Endothelial cell of umbilical vein (primary cell): ENCODE measurements at places on chromosomes 2 and 18. TPM values are rescaled to one million over a fixed set of nuclear protein-coding genes. Genes with fewer than 3 reads are reported as not detected.

DAPL1 gene
- polyA plus RNA-seq = not detected in 2 replicates

UGT1A6 gene
- polyA plus RNA-seq = not detected in 2 replicates

CYS1 gene
- polyA plus RNA-seq = 0.03 TPM in 1 of 2 replicates, not detected in the other

GREB1L gene
- 0.27 and 0.41 TPM in 2 replicates for polyA plus RNA-seq

DNA sequence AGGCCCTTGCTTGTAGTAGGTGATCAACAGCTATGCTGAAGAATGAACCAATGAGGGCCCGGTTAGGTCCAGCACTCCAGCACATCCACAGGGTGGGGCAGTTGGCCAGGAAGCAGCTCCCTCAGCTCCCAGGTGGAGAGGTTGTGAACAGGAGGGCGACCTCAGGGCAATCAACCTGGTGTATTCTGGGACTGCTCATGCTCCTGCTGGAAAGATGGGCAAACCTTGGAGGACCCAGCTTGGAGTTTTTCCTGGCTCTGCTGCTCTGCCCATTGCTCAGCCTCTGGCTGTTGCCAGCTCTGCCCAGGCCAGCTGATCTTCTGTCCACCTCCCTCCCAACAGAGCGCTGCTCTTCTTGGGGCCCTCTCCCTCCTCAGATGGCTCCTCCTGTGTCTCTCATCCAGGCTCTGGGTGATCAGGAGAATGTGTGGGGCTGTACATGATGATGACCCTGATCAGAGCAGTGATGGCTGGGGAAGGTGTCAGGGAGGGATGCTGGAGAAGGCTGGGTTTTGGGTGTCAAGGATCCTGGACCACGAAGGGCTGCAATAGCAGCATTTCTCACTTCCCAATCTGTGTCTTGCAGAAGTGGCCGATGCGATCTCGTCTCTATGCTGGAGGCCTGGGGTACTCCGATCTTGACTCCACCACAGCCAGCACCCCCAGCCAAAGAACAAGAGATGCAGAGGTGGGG is 3.4 kb downstream of the TCF23 start:
- DNase-seq = no peak

DNA sequence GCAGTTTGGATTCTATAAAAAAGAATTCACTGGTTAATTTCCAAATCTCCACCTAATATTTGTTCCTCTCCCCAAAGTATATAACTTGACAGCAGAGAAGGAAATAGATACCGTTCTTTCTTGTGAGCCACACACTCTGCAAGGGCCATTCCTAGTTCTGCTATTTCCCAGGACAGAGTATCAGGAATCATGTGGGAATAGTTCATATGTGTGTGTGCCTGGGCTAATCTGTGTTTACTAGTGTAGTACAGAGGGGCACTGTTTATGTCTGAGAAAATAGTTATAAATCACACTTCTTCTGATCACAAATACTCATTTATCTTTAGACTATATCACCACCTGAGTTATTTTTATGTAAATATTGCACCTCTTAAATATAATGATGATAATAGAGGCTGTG is 296.7 kb downstream of the ARHGAP15 start:
- no peak for DNase-seq

- DNase-seq = no peak
Measured at GRCh38 chr2:70927138-70927537, 8.6 kb upstream of the ATP6V1B1 start.

GRCh38 chr2:42879913-42880737 is 87.7 kb upstream of the HAAO start:
- peak; percentile 95 for DNase-seq

- peak; percentile 25 for DNase-seq
Measured at GRCh38 chr2:102848366-102848839, 86.6 kb downstream of the TMEM182 start.

DNA sequence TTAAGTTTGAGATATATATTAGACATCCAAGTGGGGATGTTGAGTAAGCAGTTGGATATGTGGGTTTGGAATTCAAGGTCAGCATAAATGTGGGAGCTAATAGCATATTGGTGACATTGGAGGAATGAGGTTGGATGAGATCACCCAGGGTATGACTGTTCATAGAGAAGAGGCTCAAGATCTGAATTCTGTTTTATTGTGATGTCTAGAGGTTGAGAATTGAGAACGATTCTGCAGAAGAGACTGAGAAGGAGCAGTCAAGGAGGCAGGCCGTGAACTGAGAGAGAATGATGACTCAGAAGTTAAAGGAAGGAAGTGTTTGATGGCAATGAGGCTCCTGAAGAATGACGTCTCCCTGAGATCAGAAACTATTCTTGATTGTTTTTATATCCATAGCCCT is 5.9 kb downstream of the SERPINB11 start:
- DNase-seq = peak; percentile 8

GRCh38 chr2:65031341-65032018 is 24.7 kb upstream of the CEP68 start:
- peak; percentile 71 for DNase-seq

- DNase-seq = no peak
Measured at GRCh38 chr2:98477506-98477905, 32.8 kb downstream of the INPP4A start.

- DNase-seq = no peak
Measured at GRCh38 chr2:70779911-70780545, 10.4 kb downstream of the FIGLA start.

DNA sequence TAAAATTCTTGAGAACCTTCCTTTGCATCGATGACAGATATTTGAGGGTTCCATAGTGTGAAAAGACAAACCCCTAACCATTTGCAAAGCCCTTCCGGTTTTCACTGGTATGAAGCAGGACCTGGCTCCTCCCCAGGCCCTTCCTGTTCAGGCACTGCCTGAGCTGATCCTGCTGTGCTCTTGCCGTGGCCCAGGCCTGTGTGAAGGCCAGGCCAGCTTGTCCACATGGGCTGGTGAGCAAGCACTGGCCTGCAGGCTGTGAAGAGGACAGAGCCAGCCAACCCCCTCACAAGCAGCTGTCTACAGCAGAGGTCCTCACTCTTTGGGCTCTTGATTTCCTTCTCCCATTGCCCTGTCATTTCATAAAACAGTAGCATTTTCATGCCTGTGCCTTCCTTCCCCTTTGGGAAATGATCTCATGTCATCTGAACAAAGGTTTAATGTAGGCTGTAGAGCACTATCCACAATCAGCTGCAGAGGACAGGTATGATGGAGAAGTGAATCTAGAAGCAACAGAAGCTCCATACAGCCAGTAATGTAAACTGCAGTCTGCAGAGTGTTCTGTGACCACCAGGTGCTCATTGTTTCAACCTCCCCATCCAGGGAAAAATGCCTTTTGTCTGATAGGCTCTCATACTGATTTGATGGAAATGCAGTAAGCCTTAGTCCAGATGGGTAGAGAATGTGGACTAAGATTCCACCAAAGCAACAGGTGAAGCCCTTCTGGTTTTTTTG is 19.8 kb downstream of the MPHOSPH10 start:
- DNase-seq = no peak

- DNase-seq = no peak
Measured at GRCh38 chr2:236818281-236819045, 248.8 kb downstream of the ACKR3 start.

GRCh38 chr2:231294116-231294515 is 95.7 kb downstream of the ARMC9 start:
- no peak for DNase-seq
